ENCODE measurements at places on chromosomes 1 and 21.

DNA sequence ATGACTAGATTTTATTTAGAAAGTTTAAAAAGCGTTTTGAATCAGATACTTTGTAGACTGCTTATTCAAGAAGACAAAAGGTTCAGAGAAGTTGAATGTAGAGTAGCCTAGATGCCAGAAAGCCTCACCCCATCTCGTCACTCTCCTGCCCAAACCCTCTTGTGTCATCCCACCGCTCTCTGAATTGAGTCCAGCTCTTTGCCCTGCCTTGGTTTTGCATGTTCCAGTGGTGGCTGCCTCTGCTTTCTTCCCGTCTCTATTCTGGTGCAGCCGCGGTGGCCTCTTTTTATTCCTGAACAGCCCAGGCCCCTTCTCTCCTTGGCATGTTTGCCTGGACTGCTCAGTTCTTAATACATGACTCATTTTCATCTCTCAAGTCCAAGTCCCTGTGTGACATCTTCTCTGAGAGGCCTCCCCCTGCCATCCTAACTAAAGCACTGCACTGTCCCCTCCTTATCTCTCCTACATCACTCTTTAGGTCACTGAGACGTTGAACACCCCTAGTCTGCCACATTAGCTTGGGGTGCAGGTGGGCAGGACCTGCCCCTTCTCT lies 22.9 kb downstream of the PRDM2 start:
- DNase-seq, result no peak

- no peak for DNase-seq
Measured at GRCh38 chr1:178374016-178374415, 122.7 kb downstream of the CLEC20A start.

- DNase-seq, result no peak
Measured at GRCh38 chr1:94654459-94654858, 112.9 kb upstream of the F3 start.

- no peak for DNase-seq
Measured at GRCh38 chr21:44558695-44559094, at the start of gene KRTAP10-3. Gene KRTAP10-3 (minus strand): TSS chr21:44558795. CDS start chr21:44558715, 80 bp downstream.

DNA sequence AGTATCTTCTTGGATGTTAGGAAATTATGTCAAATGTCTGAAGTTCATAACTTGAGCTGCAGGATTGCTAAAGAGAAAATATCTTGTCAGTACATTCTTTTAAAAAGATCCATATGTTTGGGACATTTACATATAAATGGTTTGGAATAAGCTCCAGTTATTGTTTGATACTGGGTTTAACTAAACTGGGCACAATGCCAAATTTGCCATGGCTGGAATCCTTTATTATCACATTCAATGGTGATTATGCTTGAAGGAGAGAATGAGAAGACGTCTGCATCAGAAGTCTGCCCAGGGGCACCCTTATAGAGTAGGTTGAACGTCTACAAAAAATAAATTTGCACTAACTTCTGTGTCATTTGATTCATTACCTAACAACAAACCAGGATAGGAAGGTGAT lies 652.5 kb downstream of the AMY1C start:
- no peak for DNase-seq

- DNase-seq, result no peak
Measured at GRCh38 chr1:183814121-183814681, 9.3 kb downstream of the RGL1 start.

- DNase-seq, result no peak
Measured at GRCh38 chr1:97088391-97088790, 366.8 kb downstream of the PTBP2 start.

GRCh38 chr1:187001198-187001889 lies 172.6 kb downstream of the PLA2G4A start:
- no peak for DNase-seq

GRCh38 chr1:211912038-211912437 lies 81.5 kb upstream of the LPGAT1 start:
- DNase-seq, result no peak

GRCh38 chr1:158045639-158046038 lies 52.2 kb downstream of the KIRREL1 start:
- DNase-seq, result no peak

- no peak for DNase-seq
Measured at GRCh38 chr1:22418933-22419382, 32.7 kb upstream of the ZBTB40 start.

- no peak for DNase-seq
Measured at GRCh38 chr1:41440321-41441085, 44.0 kb downstream of the EDN2 start.

GRCh38 chr1:116474921-116475849 lies 95.6 kb downstream of the CD58 start:
- no peak for DNase-seq

- peak; percentile 67 for DNase-seq
Measured at GRCh38 chr1:156445789-156446263, 54.7 kb downstream of the MEF2D start.

GRCh38 chr1:52920791-52921291 lies 699 bp downstream of the ECHDC2 start:
- DNase-seq, result no peak

DNA sequence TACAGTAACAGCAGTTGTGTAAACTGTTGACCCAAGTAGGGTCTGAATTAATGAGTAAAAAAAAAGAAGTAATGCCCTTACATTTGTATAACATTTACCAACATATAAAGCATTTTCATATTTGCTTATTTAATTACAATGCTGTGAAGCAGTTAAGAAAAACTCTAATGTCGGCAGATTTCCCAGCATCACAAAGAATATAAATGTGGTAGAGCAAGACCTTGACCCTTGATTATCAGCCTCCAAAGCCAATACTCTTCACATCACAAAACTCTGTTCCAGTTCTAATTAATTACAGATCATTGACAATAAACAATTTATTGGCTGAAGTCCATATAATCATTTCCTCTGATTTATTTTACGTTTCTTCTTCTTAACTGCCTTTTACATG lies 130.2 kb downstream of the DUSP10 start:
- no peak for DNase-seq

GRCh38 chr1:237211031-237211430 lies 169.0 kb downstream of the RYR2 start:
- DNase-seq, result no peak

GRCh38 chr1:45001011-45001481 lies 10.1 kb downstream of the HECTD3 start:
- no peak for DNase-seq

DNA sequence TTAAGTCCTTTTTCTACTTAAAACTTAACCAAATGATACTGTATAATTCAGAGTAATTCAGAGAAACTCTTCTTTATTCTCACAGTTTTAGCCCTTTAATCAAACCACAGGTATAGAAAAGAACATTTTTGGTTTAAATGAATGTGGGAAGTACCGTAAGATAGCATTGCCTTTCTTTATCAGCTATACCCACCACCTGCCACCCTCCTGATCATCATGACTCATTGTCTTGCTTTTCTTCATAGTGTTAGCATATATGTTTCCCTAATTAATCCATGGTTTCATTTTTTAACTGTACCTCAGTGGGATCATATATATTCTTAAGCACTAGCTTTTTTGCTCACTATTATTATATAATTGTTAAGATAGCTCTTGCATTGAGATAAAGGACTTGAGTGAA lies 27.5 kb upstream of the ANGPTL1 start:
- DNase-seq, result no peak

DNA sequence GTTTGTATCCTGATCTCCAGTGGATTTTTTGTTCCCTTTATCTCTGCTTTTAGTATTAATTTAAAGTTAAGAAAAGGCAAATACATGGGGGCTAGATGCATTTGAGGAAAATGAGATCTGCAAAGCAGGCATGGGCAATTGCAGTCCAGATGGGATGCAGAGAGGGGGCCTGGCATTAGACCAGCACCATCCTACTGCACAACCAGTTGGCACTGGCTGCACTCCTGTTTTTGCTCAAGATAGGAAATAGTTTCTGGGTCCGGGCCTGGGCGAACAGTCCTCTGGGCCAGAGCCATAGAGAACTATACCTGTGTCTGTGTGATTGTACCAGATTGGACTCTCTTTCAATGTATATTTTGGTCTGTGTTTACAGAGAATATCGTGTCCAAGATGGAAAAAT lies 34.0 kb upstream of the LEPR start:
- DNase-seq, result no peak

GRCh38 chr21:29329406-29329805 lies 30.7 kb downstream of the BACH1 start:
- no peak for DNase-seq

GRCh38 chr1:19756480-19756879 lies 43.2 kb downstream of the TMCO4 start:
- DNase-seq, result no peak

DNA sequence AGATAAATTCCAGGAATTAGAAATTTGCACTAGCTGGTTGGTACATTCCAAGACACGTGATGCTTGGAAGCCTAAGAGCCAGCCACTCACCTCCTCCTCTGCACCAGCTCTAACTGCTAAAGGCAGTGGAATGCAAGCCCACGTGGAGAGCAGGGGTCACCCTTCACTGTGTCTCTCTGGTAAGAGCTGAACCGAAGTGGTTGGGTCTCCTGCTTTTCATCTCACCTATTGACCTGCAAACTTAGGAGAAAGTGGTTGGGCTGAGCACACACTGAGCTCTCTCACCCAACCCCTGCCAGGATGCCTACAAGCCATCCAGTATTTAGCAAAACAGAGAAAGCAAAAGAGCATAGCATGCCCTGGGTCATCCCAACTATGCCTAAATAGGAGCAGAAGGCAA lies 19.3 kb downstream of the HAO2 start:
- DNase-seq, result no peak

DNA sequence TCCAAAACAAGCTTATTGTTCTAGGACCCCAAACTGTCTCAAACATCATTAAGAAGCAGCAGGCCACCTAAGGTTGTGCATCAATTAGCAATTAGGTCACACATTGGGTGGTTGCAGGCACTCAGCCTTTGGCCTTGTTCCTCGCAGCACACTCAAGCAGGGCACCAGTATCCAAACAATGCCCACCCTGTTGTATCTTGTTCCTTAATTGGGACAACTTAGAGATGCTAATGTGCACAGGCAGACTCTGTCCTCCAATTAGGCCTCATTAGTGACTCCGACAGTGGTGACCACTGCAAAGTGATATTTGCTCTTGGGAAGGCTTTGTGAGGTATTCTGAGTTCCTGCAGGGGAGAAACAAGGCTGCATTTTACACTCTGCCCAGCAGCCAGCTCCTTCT lies 515.1 kb upstream of the PTBP2 start:
- DNase-seq, result no peak

DNA sequence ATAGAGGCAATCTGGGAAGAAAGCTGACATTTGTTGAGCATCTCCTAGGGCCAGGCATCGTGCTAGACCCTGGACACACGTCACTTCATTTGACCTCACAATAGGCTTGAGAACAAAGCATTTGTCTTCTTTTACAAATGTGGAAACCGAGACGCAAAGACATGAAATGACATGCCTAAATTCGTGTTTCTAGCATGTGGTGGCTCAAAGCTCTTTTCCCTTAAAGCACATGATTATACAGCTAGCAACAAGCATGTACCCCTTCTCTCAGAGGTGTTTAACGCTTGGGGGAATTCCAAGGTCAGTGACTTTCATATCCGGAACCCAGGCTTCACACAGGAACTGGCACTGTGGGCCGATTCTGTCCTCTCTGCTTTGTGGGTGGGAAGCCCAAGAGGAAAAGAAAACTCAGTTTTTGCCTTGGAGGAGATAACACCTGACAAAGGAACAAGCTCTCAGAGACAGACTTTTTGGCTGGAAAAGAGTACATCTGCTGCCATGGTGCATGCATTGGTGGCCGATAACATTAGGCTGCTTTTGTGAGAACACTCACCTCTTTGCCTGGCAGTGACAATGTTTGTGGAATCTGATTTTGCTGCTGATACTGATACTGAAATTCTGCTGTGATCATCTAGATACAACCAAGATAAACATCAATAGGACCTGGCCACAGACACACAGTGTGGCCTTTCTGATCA lies 15.4 kb upstream of the CD2 start:
- no peak for DNase-seq

DNA sequence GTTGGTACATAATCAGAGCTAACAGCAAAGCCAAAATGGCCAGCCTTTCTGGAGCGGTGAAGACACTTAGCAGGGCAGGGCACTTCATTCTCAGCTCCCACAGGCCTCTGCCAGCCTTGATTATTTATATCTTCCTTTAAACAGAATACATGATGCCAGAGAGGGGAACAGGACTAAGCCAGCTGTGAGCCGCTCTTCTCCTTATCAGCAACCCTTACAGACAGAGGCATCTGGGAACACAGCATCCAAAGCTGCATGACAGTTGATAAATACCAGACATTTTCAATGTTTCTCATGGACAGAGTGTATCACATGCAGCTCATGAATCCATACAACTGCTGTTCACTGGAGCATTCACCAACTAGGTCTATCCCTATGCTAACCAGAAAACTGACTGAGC lies 29.1 kb downstream of the DNAJC11 start:
- DNase-seq, result no peak

DNA sequence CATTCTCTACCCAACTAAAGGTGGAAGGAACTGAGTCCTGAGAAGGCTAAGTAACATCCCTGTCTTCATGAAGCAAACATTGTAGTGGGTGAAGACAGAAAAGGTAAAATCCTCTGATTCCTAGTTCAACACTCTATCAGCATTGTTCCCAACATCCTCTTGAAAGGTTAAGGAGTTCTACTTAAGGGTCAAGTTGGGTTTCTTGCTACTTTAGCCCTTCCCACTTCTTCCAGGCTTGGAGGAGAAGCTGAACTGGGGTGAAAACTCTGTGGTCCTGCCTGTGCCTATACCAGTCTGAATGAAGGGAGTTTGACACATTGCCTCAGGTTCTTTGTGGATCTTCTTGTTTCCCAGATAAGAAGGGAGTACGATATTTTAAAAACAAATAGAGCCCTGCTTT lies 54.1 kb downstream of the ATP2B4 start:
- DNase-seq, result no peak

DNA sequence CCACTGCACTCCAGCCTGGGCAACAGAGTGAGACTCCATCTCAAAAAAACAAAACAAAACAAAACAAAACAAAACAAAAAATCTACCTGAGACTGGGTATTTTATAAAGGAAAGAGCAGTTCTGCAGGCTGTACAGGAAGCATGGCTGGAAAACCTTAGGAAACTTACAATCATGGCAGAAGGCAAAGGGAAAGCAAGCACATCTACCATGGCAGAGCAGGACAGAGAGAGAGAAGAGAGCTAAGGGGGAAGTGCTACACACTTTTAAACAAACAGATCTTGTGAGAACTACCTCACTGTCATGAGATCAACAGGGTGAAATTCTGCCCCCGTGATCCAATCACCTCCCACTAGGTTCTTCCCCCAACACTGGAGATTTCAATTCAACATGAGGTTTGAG lies 198.3 kb upstream of the SAMSN1 start:
- DNase-seq, result no peak
